ENCODE measurements at places on chromosomes 16 and 17. TPM values are rescaled to one million over a fixed set of nuclear protein-coding genes. Genes with fewer than 3 reads are reported as not detected.

ITGB4 gene
- 0.69 TPM for total RNA-seq

HOXB7 gene
- total RNA-seq: 1.8 TPM

CDK10 gene
- 42.5 TPM for total RNA-seq

TP53TG3B gene
- total RNA-seq: not detected

G6PC3 gene
- total RNA-seq: 29.9 TPM

CBLN1 gene
- not detected for total RNA-seq

WFDC1 gene
- 25.1 TPM for total RNA-seq

GCGR gene
- not detected for total RNA-seq

CACNA1H gene
- total RNA-seq: 12.6 TPM

CARHSP1 gene
- total RNA-seq: 76.8 TPM

CCL17 gene
- not detected for total RNA-seq

KARS1 gene
- 97.0 TPM for total RNA-seq

YBX2 gene
- 0.07 TPM for total RNA-seq

TK1 gene
- 27.5 TPM for total RNA-seq

Data from smooth muscle cell of the pulmonary artery (primary cell).